ENCODE measurements at places on chromosomes 13 and 19.

- no peak for DNase-seq
These were observed 851 bp downstream of the ZNF320 start for GRCh38 chr19:52896431-52897137.

- no peak for DNase-seq
These were observed 429.4 kb downstream of the TBC1D4 start for GRCh38 chr13:75052616-75053015.

GRCh38 chr13:22839603-22840530 is 340.9 kb upstream of the SGCG start:
- no peak for DNase-seq

- DNase-seq = no peak
These were observed 53.2 kb upstream of the GAS6 start for GRCh38 chr13:113917096-113917495.

GRCh38 chr19:29834991-29835846 is 23.4 kb downstream of the CCNE1 start:
- no peak for DNase-seq

DNA sequence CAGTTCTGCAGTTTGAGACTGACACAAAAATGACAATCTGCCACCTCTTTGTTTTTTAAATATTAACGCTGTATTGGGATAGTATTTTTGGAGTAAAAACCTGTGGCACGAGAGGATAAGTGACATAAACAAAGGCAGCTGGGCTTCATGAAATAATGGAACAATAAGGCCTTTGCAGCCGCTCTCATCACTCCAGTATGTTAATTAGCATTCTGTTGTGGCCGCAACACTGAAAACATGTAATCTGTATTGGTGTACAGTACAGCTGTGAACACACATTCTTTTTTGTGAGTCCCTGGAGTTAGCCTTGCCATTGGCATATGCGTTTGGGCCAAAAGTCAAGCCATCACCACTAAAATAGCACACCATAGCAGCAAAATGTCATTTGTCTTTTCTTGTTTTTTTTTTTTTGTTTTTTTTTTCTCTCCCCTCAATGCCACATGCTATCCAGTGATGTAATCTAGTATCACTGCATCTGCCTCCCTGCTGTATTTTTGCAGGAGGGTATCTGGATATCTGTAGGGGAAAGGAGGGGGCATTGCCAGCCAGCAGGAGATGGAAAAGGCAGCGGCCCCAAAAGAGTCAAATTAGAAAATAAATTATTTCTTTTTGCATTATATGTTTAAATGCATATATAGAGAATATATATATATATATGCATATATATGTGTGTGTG is 885 bp upstream of the ZNF536 start:
- no peak for DNase-seq

DNA sequence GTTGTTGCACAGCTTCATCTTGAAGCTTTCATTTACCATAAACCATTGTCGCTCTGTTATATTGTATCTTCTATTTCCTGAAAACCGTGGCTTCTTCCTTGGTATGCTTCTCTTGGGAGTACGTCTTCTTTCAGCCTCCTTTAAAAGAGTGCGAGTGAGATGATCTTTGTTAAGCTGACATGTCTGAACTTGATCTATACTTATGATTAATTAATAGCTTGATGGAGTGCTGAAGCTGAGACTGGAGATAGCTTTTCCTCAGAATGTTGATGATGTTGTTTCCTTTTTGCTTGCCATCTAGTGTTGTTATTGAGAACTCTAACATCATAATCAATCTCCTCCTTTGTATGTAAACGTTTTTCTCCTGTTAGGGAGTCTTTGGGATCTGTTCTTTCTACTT is 529.3 kb upstream of the SPRY2 start:
- no peak for DNase-seq

GRCh38 chr19:29770648-29771047 is 41.1 kb upstream of the CCNE1 start:
- no peak for DNase-seq

Data from left renal pelvis (tissue), 4 donors.